Calu3 (cell line): ENCODE measurements at places on chromosomes 7 and 10.
A peak's percentile ranks its signal among the peaks of the same experiment; 100 is the strongest.

- DNase-seq, result no peak
These were observed 347.8 kb downstream of the ETV1 start for GRCh38 chr7:13641714-13642113.

GRCh38 chr7:99133766-99134564 lies 9.9 kb downstream of the SMURF1 start:
- no peak for DNase-seq

DNA sequence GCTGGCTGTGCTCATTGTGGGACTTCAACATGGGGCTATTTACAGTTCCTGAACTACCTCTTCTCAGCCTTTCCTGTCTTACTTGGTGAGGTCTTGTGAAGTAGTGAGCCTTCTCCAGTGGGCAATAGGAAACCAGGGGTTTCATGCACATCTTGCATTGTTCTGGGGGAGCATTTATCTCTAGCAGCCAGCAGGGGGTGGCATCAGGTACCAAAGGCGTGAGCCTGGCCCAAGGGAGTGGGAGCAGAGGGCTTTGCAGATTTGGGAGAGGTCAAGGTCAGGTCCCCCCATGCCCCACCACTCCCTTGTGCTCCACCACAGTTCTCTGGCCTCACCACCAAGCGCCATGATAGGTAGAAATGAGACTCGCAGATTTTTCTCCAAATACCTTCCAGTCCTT lies 85.4 kb upstream of the NPTX2 start:
- no peak for DNase-seq

GRCh38 chr10:97479939-97480338 lies 18.3 kb downstream of the MMS19 start:
- no peak for DNase-seq

GRCh38 chr7:105934572-105935185 lies 28.4 kb upstream of the CDHR3 start:
- DNase-seq, result peak; percentile 20

GRCh38 chr7:36083626-36084380 lies 69.3 kb upstream of the EEPD1 start:
- DNase-seq, result no peak

DNA sequence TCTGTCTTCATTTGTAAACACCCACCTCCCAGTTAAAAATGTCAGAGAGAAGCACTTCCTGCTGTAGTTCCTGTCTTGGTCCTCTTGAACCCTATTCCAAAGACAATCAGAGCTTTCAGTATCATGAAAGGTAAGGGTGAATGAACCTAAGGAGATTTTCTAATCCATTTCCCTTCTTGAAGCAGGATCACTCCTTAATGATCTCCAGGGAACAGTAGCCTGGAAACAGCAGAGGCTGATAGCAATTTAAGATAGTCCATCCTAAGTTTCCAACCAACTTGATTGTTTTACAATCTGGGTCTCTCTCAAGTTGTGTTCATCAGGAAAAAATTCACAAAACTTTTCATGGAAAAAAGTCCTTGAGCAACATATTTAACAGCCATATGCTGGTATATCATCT lies 273.6 kb downstream of the NEBL start:
- no peak for DNase-seq

GRCh38 chr10:77943121-77943901 lies 16.8 kb upstream of the DLG5 start:
- peak; percentile 80 for DNase-seq

GRCh38 chr10:71289421-71290130 lies 29.5 kb upstream of the SLC29A3 start:
- DNase-seq, result no peak

- DNase-seq, result no peak
These were observed 71.5 kb downstream of the CLEC2L start for GRCh38 chr7:139594911-139595476.

GRCh38 chr10:51063659-51064535 lies 10.4 kb upstream of the PRKG1 start:
- no peak for DNase-seq

- DNase-seq, result no peak
These were observed 112.0 kb downstream of the MICU1 start for GRCh38 chr10:72513910-72514309.

DNA sequence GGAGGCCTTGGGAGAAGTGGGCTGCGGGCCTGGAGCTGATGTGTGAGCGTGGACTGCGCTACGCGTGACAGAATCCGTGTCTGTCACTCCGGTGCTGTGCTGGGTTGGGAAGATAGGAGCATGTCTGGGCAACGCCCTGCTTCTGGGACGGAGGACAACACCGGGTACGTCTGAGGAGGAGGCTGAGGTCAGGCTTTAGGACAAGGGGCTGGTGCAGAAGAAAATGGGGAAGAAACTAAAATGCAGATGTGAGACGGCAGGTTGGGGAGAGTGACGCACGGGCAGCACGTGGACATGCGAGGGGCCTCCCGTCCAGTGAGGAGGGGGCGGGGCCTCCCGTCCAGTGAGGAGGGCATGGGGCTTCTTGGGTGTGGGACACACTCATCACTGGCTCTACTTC lies 207.4 kb downstream of the DNAJB6 start:
- DNase-seq, result no peak

GRCh38 chr7:8155836-8156235 lies 106.1 kb downstream of the ICA1 start:
- DNase-seq, result no peak

DNA sequence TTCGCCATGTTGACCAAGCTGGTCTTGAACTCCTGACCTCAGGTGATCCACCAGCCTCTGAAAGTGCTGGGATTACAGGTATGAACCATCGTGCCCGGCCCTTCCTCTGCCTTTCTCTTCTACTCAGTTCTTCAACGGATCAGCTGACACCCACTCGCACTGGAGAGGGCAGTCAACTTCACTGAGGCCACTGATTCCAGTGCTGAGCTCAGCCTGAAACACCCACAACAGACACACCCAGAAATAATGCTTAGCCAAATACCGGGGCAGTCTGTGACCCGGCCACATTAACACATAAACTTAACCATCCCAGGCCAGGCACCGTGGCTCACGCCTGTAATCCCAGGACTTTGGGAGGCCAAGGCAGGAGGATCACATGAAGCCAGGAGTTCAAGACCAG lies 119.3 kb upstream of the CHST15 start:
- no peak for DNase-seq

DNA sequence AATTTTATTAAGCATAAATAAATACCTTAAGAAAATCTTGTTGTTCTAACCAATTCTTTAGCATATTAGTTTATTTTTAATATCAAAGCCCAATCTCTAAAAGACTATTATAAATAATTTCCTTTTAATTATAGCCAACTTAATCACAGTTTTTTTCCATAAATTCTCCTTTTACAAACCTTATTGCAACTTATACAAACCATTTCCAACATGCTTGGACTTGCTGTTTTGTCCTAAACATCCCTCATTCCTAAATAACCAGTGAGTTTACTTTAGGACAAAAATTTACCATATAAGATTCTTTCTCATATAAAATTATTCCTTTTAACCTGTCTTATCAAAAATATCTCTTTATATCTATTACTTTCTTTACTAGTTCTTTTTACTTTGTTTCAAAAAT lies 25.2 kb upstream of the LSM8 start:
- DNase-seq, result no peak

DNA sequence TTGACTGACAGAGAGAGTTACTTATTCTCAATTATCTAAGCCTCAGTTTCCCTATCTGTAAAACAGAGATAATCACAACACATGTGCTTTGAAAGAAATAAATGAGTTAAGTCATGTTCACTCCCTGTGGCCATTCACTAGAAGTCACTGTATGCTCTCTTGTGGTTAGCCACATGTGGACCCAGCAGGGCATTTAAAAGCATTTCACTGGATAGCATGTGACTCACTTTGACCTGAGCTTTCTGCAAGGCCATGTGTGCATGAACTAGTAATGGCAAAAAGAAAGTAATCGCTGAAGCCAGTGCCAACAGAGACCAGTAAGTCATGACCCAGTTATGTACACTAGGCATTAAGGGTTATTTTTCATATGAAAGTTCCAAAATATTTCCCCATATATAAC lies 557.0 kb upstream of the IGFBP3 start:
- DNase-seq, result no peak

DNA sequence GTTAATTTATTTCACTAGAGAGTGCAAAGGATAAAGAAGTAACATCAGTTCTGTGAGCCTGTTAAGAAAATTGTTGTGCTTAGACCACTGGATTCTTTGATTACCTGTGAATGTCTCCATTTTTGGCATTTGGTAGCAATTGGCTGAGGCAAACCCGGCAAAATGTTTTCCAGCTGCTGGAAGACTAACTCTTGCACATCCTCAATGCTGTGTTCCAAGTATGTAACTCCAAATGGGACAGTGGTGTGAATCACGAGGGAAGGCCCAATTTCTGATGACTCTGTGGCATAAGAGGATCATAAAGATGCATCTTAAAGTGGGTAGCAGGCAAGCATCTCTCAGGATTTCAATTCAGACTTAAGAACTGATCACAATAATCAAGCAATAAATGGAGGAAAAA lies 268.8 kb downstream of the RNLS start:
- no peak for DNase-seq

DNA sequence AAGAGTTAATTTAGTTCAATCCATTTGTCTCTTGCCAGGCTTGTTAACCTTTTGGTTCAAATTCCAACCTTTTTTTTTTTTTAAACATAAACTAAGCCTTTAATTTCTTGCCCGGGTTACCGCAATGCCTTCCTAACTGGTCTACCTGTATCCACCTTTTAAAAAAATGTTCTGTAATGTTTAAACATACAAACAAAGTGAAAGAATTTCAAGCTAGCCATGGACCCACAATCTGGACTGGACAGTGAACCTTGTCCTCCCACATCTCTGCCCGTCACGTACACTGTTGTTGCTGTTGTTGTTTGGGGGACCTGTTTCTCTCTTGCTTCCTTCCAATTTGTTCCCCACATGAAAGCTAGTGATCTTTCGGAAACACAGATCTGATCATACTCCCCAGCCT lies 724.7 kb upstream of the AUTS2 start:
- no peak for DNase-seq

- DNase-seq, result no peak
These were observed 148.7 kb upstream of the KLF6 start for GRCh38 chr10:3933733-3934132.

DNA sequence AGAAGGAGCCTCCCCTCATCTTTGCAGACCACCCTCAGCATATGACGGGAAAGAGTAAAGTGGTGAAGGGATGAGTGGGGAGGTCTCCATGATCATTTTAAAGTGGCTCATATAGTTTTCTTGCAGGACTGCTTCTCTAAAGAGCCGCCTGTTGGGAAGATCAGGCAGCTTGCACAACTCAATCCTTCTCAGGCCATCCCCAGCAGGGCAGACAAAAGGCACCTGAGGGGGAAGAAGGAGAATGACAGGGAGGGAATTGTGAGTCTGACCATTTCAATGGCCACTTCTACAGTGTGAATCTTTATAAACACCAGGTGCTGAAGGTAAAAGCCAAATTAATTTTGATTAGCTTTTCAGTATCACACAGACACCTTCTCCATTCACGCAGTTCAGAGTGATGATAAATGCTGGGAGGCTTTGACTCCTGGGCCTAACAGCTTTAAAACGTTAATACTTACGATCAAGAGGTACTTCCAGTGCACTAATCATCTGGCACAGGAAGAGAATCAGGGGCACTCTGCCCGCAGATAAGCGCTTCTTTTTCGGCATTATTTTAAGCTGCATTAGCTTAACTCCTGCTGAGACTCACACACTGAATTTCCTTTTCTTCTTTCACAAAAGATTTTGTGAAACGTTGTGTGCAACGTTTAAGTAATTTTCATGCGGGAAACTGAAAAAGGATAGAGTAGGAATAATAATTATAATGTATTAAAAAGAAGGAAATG lies 109.5 kb upstream of the LAMB4 start:
- no peak for DNase-seq

- peak; percentile 95 for DNase-seq
These were observed at the start of gene ARHGAP12 for GRCh38 chr10:31928549-31929260. ARHGAP12 (minus strand) TSS chr10:31928831; CDS start chr10:31908855, 19,976 bp downstream.

GRCh38 chr7:133009426-133010252 lies 72.3 kb downstream of the CHCHD3 start:
- no peak for DNase-seq

DNA sequence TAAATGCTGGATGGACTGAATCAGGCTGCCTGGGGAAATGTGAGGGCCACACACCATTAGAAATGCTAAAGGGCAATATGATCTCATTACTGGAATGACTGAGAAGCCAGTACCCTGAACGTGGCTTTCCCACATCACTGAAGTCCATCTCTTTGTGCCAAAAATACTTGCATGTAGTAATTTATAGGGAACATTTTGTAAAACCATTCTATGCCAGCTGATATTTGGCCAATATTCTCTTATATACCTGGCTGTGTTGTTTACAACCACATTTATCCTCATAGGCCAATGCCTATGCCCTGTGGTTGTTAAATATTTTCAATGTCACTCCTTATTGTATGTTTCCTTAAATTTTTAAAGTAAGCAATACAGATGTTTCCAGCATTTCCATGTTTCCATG lies 111.6 kb downstream of the C10orf90 start:
- no peak for DNase-seq

DNA sequence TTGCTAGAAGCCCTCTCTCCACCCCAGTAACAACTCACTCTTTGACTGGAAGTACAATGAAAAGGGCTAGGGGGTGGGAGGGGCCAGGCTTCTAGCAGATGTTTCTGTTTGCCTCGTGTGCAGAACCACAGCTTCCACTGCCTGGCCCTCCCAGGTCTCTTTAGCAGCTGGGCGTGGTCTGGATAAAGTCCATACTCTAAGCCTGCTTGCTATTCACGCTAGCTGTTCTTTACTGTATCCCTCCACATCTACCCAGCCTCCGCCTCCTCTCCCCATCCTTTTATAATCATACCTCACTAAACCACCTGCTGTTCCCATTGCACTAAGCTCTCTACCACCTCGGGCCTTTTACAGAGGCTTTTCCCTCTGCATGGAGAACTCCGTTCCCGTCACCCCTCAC lies 288.8 kb downstream of the CAMK1D start:
- DNase-seq, result no peak

- DNase-seq, result no peak
These were observed 89.1 kb downstream of the NEUROD6 start for GRCh38 chr7:31251441-31251840.

DNA sequence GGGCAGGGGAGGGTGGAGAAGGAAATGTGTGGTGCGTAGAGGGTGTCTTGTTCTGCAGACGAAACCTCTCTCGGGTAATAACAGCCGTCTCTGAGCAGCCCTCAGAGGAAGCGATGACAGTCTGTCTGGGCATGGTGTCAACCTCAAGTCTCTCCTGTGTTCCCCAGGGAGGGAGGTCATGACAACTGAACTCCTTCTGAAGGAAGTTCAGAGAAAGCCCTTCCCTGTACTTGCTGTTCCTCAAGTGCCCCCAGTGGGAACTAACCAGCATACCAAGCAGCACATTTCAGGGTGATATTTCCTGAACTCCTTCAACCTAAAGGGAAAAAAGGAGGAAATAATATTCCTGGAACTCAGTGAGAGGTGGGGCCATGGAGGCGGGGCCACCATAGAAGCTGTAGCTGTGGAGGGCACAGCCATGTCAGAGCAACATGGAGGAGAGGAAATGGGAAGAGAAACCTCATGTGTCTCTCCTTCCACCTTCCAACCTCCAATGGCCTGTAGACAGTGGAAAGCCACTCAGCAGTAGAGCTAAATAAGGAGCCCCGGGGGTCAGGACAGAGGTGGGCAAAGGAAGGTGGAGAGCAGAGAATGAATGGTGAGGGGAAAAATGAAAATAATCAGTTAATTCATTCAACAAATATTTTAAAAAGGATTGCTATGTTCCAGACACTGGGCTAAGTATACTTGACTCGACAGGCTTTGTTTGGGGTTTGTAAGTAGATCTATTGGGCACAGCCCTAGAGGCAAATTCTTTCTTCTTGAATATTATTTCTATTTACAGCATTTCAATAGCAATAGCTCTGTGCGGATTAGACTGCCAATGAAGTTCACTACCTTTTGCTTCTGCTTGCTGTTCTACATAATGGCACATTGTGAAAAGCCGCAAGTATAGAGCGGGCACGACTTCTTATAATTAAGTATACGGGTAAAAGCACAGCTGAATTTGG lies 61.0 kb upstream of the AOAH start:
- no peak for DNase-seq
